GM23248 (cell line): ENCODE measurements at places on chromosomes 5 and 9. TPM values are rescaled to one million over a fixed set of nuclear protein-coding genes. Genes with fewer than 3 reads are reported as not detected.
A peak's percentile ranks its signal among the peaks of the same experiment; 100 is the strongest.

BBLN gene
- 229 and 315 TPM in 2 replicates for total RNA-seq

- no peak overlapping the region for H3K27ac ChIP-seq
- no peaks in the 10 kb centered on the region for H3K4me1 ChIP-seq
- no peak overlapping the region for H3K4me3 ChIP-seq
Observed at GRCh38 chr5:30149526-30149925, 1044.0 kb upstream of the CDH6 start.

LNPEP gene
- total RNA-seq, result 20.1 and 30.1 TPM in 2 replicates

GRCh38 chr5:167050568-167051401, 1240.7 kb upstream of the WWC1 start:
- no peaks in the 10 kb centered on the region for H3K36me3 ChIP-seq
- no peak for DNase-seq
- no peaks in the 10 kb centered on the region for H3K27me3 ChIP-seq
- no peak overlapping the region for H3K27ac ChIP-seq
- no peaks in the 10 kb centered on the region for H3K4me1 ChIP-seq

MYOT gene
- total RNA-seq, result not detected in 2 replicates

DNA sequence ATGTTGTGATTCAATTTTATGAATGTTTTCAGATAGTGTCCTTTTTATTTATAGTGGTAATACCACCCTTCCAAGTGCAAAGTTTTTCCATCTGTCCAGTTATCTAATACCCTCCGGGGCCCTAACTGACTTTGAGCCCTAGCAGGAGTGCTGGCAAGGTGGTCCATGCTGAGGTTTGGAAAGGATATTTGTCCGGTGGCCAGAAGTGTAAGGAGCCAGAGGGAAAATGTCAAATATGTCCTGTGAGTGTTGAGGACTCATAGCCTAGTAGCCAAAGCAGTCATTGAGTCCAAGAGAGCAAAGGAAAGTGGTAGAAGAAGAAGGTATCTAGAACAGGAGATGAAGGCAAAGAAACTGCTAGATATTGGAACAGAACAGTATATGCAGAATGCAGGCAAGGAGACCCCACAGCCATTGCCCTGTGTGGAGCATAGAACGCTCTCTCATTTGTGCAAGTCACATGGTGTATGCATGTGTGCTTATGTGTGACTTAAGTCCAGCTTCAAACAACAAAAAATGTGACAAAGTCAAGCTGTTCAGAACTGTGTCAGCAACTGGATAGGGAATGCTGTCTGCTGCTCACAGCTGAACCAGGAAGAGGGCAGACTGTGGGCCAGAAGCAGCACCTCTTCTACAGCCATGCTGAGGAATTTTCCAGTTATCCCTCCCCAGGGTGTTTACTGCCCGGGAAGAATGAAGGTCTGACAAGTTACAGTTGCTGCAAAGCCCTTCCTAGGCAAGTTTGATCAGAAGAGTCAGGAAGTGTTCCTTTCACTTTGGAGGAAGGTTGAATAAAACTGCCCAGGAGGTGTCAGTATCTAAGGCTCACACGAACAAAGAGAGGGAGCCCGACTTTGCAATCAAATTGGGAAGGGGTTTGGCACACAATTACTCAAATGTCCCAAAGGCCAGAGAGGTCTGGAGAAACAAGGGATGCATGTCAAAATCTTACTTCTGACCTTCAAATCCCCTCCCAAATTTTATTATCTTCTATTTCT, 463.3 kb upstream of the DMAC1 start:
- H3K36me3 ChIP-seq, result no peaks in the 10 kb centered on the region
- no peaks in the 10 kb centered on the region for H3K4me1 ChIP-seq
- H3K27me3 ChIP-seq, result no peaks in the 10 kb centered on the region

GRCh38 chr5:142242272-142242671, 82.5 kb downstream of the SPRY4 start:
- no peak overlapping the region for H3K27ac ChIP-seq
- H3K4me1 ChIP-seq, result peaks cover 8% of the 10 kb centered on the region
- no peak for DNase-seq
- no peak overlapping the region for H3K4me3 ChIP-seq

DNA sequence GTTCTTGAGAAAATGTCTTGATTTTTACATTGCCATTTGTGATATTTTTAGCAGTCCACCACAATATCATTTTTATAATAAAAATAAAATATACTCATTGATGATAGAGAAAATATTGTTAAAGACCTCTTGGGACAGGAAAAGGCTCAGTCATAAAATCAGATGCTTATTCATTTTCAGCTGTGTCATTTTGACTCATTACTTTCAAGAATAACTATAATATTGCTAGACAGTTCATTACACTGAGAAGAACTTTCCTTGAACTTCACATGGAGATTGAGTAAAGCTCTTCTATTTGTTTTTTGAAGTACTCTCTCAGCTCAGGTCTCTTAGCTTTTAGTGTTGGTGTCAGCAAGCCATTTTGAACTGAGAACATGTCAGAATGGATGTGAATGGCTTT, 8.5 kb upstream of the MEIKIN start:
- H3K27me3 ChIP-seq, result no peaks in the 10 kb centered on the region
- no peaks in the 10 kb centered on the region for H3K36me3 ChIP-seq
- H3K27ac ChIP-seq, result no peak overlapping the region
- H3K4me1 ChIP-seq, result no peaks in the 10 kb centered on the region

CDC20B gene
- total RNA-seq, result not detected in 2 replicates

DNA sequence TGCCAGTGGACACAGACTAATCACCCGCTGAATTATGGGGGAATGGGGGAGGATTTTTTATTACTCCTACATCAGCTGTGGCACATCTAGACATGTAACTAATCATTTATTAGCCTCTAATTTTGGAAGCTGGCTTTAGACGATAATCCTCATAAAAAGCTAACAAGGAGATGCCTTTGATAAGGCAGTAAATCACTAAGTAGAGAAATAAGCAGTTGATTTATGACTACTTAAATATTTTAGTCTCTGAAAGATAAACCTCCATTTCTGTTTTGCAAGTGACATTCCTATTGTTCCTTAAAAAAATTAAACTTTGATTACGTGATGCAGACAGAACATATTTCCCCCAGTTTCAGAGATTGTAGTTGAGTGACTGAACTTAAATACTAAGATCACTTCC, 206.4 kb upstream of the CDKN2B start:
- no peak overlapping the region for H3K27ac ChIP-seq
- DNase-seq, result no peak
- no peaks in the 10 kb centered on the region for H3K36me3 ChIP-seq
- no peaks in the 10 kb centered on the region for H3K27me3 ChIP-seq
- H3K4me1 ChIP-seq, result peaks cover 65% of the 10 kb centered on the region
- no peak overlapping the region for H3K4me3 ChIP-seq

GRCh38 chr5:104800440-104801048, 1238.0 kb upstream of the NUDT12 start:
- H3K4me3 ChIP-seq, result no peak overlapping the region
- H3K27ac ChIP-seq, result no peak overlapping the region
- H3K4me1 ChIP-seq, result no peaks in the 10 kb centered on the region
- H3K27me3 ChIP-seq, result no peaks in the 10 kb centered on the region
- H3K36me3 ChIP-seq, result no peaks in the 10 kb centered on the region

KIF4B gene
- total RNA-seq, result not detected in 2 replicates

EPB41L4B gene
- 0.76 and 1.0 TPM in 2 replicates for total RNA-seq

TRPM3 gene
- total RNA-seq, result not detected in 2 replicates

TUSC1 gene
- total RNA-seq, result 13.9 and 14.1 TPM in 2 replicates

DNA sequence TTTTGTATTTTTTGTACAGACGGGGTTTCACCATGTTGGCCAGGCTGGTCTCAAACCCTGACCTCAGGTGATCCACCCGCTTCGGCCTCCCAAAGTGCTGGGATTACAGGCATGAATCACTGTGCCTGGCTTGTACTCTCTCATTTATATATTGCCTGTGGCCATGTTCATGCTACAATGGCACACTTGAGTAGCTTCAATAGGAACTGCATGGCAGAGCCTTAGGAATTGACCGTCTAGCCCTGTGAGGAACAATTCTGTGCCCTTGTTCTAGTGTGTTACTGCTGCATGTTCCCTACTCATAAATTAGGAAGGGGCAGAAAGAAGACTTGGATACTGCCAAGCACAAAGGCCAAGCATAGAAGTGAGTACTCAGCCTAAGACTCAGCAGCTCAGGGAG, 104.2 kb downstream of the LIFR start:
- H3K27me3 ChIP-seq, result 0 out of 2 replicates have a peak, but pooled peaks cover 4% of the 10 kb centered on the region
- H3K27ac ChIP-seq, result no peak overlapping the region
- H3K4me1 ChIP-seq, result 0 out of 2 replicates have a peak, but pooled peaks cover 7% of the 10 kb centered on the region
- DNase-seq, result no peak
- no peak overlapping the region for H3K4me3 ChIP-seq

TMEM203 gene
- 44.3 and 52.9 TPM in 2 replicates for total RNA-seq

GRCh38 chr5:59341760-59342159, 551.8 kb downstream of the PDE4D start:
- no peak overlapping the region for H3K27ac ChIP-seq
- DNase-seq, result no peak
- no peak overlapping the region for H3K4me3 ChIP-seq
- 0 out of 2 replicates have a peak, but pooled peaks cover 4% of the 10 kb centered on the region for H3K27me3 ChIP-seq
- H3K36me3 ChIP-seq, result no peaks in the 10 kb centered on the region
- no peaks in the 10 kb centered on the region for H3K4me1 ChIP-seq

GRCh38 chr9:84301851-84302250, 38.7 kb downstream of the SLC28A3 start:
- H3K27ac ChIP-seq, result no peak overlapping the region
- H3K27me3 ChIP-seq, result no peaks in the 10 kb centered on the region
- H3K4me1 ChIP-seq, result peaks cover 16% of the 10 kb centered on the region
- no peaks in the 10 kb centered on the region for H3K36me3 ChIP-seq

- H3K27me3 ChIP-seq, result no peaks in the 10 kb centered on the region; the same call in 1 of the 2 replicates
- H3K36me3 ChIP-seq, result no peaks in the 10 kb centered on the region
- no peaks in the 10 kb centered on the region for H3K4me1 ChIP-seq
- no peak overlapping the region for H3K27ac ChIP-seq
- no peak overlapping the region for H3K4me3 ChIP-seq
Observed at GRCh38 chr9:90818279-90818678, 16.7 kb downstream of the SYK start.

DNA sequence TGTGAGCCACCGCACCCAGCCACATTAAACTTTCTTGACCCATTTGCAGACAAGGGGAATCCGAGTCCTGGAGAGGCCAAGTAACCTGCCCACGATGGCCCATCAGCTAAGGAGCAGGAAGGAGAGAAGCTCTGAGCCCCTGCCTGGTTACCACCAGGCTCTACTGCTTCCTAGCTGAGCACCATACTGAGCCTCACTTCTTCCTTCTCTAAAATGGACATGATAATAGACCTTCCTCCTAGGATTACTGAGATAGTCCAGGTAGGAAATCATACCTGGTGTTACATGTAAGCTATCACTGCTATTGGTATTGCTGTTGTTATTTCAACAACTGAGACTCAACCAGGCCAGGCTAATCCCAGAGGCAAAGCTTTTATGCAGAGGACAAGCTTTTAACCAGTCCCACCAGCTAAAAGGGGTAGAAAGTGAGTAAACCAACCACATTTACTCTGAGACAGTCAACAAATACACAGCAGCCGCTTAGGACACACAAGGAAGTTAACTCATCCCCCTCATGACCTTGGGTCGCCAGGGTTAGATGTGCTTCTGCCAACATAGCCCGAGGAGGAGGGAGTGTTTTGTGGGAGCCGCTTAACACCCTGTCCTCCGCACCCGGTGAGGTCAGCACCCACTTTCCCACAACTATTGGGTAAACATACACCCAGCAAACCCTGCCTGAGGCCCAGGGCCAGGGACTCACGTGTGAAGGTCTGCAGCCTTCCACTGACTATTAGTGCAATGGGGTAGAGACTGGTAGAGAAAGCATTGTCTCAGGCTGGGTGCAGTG, 20.6 kb upstream of the PTGES start:
- no peaks in the 10 kb centered on the region for H3K27me3 ChIP-seq
- H3K36me3 ChIP-seq, result no peaks in the 10 kb centered on the region
- H3K4me1 ChIP-seq, result peaks cover 16% of the 10 kb centered on the region
- H3K4me3 ChIP-seq, result no peak overlapping the region
- no peak overlapping the region for H3K27ac ChIP-seq

WHRN gene
- 0.76 and 1.1 TPM in 2 replicates for total RNA-seq

DNA sequence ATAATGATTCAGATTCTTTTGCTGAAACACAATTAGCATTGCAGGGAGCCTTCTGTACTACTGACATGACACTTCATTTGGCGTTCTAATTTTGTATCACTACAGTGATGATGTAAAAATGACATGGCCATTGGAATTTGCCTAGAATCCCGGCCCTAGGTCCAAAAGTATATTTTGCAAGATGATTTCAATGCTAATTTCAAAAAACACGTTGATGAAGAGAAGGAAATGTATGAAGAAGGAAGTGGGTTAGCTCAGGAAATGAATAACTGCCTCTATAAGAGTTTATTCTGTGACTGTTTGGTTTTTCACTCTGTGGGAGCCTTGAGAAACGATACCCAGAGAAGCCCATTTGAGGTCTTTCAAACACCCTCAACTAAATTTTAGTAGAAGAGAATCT, 59.3 kb downstream of the OSTF1 start:
- DNase-seq, result peak; percentile 46
- peak overlapping the region; percentile 38 for H3K4me3 ChIP-seq
- H3K27ac ChIP-seq, result peak overlapping the region; percentile 65
- peaks cover 40% of the 10 kb centered on the region for H3K4me1 ChIP-seq
- H3K27me3 ChIP-seq, result no peaks in the 10 kb centered on the region

- no peaks in the 10 kb centered on the region for H3K4me1 ChIP-seq
- DNase-seq, result peak; percentile 57
- H3K36me3 ChIP-seq, result no peaks in the 10 kb centered on the region
- no peak overlapping the region for H3K27ac ChIP-seq
- no peak overlapping the region for H3K4me3 ChIP-seq
Observed at GRCh38 chr5:179407191-179408175, 62.2 kb upstream of the ADAMTS2 start.

DNA sequence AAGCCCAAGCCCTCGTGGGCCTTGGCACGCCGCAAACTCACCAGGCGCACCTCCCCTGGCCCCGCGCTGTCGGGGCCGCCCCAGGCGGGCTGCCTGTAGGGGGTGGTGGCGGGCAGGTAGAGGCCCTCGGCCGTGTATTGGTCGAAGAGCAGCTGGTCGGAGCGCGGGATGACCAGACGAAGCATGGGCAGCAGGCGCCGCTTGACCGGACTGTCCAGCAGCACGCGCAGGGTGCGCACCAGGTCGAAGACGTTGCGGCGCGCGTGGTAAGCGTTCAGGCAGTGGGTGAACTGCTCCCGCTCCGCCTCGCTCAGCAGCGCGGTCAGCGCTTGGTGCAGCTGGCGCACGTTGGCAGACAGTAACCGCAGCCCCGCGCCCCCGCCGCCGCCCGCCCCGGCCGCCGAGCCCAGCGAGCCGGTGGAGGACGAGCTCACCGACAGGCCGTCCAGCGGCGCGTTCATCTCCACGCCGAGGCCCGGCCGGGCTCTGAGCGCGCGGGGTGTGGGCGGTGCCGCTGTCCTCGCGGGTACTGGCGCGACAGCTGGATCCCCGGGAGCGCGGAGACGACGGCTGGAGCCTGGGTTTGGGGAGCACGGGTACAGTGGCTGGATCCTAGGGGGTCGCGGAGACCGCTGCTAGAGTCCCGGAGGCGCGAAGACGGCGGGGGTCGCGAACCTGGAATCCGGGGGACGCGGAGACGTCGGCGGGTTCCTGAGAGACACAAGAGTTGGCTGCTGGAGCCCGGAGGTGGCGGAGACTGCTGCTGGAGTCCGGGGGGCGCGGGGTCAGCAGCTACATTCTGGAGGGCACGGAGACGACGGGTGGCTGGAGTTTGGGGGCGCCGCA, 709 bp downstream of the WHRN start:
- H3K27me3 ChIP-seq, result peaks cover 30% of the 10 kb centered on the region
- DNase-seq, result peak; percentile 76
- no peak overlapping the region for H3K27ac ChIP-seq
- no peaks in the 10 kb centered on the region for H3K36me3 ChIP-seq
- no peaks in the 10 kb centered on the region for H3K4me1 ChIP-seq

NMUR2 gene
- total RNA-seq, result not detected in 2 replicates

GRCh38 chr5:142772446-142773293, 2.5 kb downstream of the ARHGAP26 start:
- H3K4me1 ChIP-seq, result 0 out of 2 replicates have a peak, but pooled peaks cover 6% of the 10 kb centered on the region
- no peaks in the 10 kb centered on the region for H3K36me3 ChIP-seq
- peak; percentile 2 for DNase-seq
- H3K4me3 ChIP-seq, result no peak overlapping the region
- H3K27ac ChIP-seq, result no peak overlapping the region
- no peaks in the 10 kb centered on the region for H3K27me3 ChIP-seq

PAEP gene
- not detected in 2 replicates for total RNA-seq
